Fibroblast of pulmonary artery (primary cell): ENCODE measurements at places on chromosomes 5 and 9.

DNA sequence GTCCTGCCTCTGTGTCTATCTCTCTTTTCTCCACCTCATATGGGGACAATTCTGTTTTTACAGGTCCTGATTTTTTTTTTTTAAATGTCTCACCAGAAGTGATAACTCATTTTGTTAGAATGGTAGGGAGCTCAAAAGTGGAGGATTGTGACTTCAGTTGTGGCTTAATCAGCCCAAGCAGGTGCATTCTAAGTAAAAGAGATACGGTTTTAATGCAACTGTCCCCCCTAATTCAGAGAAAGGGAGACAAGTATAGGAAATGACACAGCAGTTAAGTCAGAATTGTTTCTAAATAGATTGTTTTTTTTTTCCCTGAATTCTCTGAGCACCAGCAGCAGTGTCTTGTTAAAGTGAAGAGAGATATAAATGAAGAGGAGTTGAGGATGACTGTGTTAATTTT lies 24.5 kb downstream of the MAST4 start:
- DNase-seq, result no peak

- no peak for DNase-seq
Observed at GRCh38 chr9:74321396-74321795, 175.7 kb upstream of the RORB start.

DNA sequence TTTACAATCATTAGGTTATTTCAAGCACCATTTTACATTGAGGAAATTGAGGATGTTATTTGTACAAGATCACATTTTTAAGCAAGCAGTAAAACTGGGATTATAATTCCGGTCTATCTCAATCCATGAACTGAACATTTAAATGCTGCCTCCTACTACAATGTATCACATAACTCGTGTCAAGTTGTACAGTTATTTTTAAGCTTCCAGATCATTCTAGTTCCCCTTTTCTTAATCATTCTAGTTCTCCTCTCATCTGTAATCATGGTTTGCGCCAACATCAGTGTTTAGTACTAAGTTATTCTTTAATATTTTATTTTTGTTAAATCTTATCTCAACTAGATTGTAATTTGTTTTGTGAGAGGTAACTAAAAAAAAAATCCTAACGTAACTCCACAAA lies 2.4 kb upstream of the UHRF2 start:
- DNase-seq, result no peak

- DNase-seq, result peak; percentile 74
Observed at GRCh38 chr9:124126648-124127646, 115.4 kb downstream of the LHX2 start.

GRCh38 chr5:101009758-101010519 lies 106.9 kb upstream of the ST8SIA4 start:
- DNase-seq, result no peak
